T-helper 17 cell (primary cell): ENCODE measurements at places on chromosomes 3 and 15.

DNA sequence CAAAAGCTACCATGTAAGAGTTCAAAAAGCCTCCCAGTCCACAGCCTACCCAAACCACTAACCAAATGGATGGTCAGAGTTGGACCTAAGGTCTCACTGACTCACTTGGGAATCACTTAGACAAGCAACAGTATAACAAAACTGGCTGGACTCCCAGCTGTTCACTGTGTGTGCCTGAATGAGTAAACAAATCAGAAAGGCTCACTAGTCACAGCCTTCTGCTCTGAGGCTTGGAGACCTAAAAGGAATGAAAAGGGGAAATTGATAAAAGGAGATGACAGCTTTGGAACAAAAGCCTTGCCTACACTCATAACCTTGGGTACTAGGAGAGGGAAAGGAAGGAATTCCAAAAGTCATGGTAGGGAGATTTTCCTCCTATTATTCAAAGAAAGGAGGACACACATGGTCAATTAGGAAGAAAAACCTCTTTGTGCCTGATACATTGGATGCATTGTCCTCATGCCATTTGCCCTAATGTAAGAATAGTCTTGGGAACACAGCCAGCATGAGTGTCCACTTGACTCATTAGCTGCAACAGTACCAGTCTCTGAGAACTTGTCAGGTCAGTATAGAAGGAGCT is 92.3 kb downstream of the FRMD5 start:
- no peak for DNase-seq

GRCh38 chr3:12948891-12949711 is 107.7 kb upstream of the RPL32 start:
- no peak for DNase-seq

- no peak for DNase-seq
Measured at GRCh38 chr3:117036259-117036799, 326.8 kb downstream of the TUSC7 start.

- no peak for DNase-seq
Measured at GRCh38 chr3:49966233-49966942, 26.4 kb downstream of the RBM6 start.

- DNase-seq = no peak
Measured at GRCh38 chr3:184663756-184664155, 48.1 kb downstream of the MAGEF1 start.

DNA sequence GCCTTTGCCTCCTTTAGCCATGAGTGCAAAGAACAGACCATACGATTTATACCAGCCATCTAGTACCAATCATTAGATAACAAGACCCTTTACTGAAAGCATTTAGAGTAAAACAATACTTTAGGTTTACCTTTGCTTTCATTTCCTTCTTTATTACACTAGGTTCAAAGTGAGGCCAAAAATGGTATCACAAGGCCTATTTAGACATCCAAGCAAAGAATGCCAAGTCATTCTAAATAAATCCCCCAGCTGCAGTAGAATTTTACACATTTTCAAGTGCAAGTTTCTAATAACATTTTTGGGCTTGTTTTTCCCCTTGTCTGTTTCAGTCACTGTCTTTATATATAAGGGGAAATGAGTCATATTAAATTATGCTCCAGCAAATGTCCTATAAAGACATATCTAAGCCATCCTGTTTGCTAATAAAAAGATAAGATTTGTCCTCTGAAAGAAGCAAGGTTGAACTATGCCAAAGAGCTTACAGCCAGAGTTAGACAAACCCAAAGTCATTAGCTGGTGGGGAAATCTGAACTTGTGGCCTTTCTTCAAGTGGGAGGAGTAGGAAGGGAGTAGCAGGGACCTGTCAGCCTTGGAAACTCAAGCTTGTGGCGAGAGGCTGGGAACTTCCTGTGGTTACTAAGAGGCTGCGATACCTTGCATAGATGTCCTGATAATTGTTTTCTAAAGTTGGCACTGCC is 232.7 kb downstream of the MECOM start:
- DNase-seq = no peak

- no peak for DNase-seq
Measured at GRCh38 chr3:59542276-59542675, 492.5 kb upstream of the CFAP20DC start.

GRCh38 chr3:47617086-47618010 is 38.7 kb upstream of the CSPG5 start:
- no peak for DNase-seq

GRCh38 chr3:173045770-173046382 is 95.2 kb downstream of the SPATA16 start:
- DNase-seq = no peak

- no peak for DNase-seq
Measured at GRCh38 chr15:51185213-51186159, 90.8 kb upstream of the TNFAIP8L3 start.

GRCh38 chr3:18012436-18012835 is 270.0 kb upstream of the TBC1D5 start:
- DNase-seq = no peak

DNA sequence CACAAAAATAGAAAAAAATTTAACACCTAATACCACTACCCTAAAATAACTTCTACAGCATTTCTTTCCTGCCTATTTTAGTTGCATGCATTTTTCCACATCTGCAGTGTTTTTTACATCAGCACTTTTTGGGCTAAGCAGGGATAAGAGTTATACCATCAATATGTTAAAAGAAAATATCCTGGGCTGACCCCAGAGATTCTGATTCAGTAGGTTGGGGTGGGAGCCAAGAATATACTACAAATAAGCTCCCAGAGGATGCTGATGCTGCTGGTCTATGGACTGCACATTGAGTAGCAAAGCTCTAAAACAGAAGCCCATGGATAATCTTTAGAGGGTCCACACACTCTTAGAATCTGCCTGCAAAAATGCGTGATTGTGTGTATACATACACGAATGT is 14.8 kb downstream of the FYCO1 start:
- no peak for DNase-seq

DNA sequence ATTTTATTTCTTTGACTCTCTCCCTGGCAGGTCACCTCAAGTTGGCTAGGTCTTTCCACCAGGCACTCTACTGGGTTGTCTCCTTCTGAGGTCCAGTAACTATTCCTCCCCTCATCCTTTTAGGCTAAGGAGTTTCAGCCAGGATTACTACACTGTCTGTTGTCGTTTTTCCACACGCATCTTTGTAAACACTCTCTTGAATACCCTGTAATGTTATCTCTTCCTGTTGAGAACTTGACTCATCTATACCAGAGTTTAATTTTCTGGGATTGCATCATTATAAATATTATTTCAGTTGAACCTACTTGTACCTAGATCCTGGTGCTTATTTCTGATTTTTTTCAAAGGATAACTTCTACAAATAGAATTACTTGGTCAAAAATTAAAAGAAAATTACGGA is 138.3 kb downstream of the SQOR start:
- DNase-seq = no peak

DNA sequence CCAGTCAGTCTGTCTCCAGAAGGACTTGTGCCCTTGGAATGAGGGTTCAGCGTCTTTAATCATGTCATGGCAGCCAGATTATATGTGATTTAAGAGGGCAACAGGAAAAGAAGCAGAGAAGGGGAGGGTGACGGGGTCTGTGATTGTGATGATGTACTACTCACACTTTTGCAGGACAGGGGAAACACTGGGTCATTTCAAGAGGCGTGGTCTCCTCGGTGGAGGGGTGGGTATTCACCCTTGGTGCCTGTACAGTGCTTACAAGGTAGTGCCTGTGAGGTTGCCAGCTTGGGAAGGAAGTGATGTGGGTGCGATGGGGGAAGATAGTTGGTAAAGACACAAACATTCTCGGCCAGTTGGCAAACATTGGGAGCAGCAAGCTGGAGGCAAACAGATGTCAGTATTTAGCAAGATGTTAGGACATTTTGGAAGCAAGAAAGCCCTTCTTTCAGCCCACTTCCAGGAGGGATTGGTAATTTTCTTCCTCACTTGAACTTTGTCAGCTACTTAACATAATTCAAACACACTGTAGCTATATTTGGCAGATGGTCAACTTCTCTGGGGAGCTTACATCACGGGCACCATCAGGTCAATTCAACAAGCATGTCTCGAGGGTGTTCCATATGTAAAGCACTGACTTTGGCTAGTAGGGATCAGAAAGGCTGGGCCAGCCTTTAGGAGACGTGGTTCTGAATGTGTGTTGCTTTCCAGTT is 71.4 kb upstream of the ROPN1 start:
- no peak for DNase-seq

GRCh38 chr3:170761103-170761502 is 108.9 kb downstream of the RPL22L1 start:
- no peak for DNase-seq

DNA sequence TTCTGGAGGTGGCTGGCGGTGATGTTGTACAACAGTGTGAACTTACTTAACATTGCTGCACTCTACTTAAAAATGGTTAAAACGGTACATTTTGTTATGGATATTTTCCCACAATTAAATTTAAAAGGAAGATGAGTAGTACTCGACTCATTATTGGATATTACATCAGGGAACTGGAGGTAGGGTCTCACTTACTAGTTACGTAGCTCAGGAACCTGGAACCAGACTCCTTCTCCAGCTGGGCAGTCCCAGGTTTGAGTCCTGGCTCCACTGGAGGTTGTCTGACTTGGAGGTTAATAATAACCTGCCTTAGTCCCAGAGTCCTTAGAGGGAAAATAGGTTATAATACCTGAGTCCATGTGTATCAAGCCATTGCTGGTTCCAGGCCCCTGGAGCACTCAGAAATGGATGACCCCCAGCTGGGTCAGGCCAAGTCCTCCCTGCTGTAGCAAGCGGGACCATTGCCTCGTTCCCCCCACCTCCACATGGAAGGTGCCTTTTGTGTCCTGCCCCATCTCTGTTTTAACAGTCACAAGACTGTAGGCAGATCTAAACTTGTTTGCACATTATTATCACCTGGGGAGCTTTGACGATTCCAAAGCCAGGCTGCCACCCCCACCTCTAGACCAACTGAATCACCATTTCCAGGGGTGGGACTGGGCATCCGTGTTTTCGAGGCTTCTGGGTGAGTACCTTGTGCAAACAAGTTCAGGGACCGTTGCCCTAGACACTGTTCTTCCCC is 126.6 kb downstream of the IGF1R start:
- no peak for DNase-seq

- no peak for DNase-seq
Measured at GRCh38 chr3:114418724-114419543, 125.1 kb downstream of the TIGIT start.

DNA sequence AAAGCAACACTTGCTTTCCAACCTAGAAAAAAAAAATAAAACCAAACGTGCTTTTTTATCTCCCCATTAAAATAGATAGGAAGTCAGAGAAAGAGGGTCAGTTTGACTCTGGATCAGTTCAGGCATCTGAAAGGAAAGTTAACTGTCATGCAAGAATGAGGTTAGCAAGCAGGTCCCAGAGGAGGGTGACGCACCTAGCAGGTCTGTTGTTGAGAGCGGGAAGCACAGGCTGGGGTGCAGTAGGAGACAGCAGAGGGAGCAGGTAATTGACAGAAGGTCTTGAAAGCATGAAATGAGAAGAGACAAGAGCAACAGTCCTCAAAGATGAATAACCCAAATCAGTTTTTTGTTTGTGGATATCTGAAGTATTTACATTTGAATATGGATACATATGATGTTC is 82.5 kb downstream of the ANO10 start:
- DNase-seq = no peak
